ENCODE measurements at places on chromosomes 7 and 10.
A peak's percentile ranks its signal among the peaks of the same experiment; 100 is the strongest.

DNA sequence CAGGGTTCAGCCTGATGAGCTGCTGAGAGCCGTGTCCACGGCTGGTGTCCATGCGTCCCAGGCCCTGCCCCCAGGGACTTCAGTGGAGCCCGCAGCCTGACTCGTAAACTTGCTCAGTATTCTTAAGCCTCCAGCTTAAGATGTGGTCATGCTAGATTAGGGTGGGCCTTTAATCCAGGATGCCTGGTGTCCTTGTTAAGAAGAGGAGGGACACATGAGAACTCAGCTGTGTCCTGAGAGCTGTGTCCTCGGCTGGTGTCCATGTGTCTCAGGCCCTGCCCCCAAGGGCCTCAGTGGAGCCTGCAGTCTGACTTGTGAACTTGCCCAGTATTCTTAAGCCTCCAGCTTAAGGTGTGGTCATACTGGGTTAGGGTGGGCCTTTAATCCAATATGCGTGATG lies 23.0 kb downstream of the DOCK1 start:
- no peak for DNase-seq

DNA sequence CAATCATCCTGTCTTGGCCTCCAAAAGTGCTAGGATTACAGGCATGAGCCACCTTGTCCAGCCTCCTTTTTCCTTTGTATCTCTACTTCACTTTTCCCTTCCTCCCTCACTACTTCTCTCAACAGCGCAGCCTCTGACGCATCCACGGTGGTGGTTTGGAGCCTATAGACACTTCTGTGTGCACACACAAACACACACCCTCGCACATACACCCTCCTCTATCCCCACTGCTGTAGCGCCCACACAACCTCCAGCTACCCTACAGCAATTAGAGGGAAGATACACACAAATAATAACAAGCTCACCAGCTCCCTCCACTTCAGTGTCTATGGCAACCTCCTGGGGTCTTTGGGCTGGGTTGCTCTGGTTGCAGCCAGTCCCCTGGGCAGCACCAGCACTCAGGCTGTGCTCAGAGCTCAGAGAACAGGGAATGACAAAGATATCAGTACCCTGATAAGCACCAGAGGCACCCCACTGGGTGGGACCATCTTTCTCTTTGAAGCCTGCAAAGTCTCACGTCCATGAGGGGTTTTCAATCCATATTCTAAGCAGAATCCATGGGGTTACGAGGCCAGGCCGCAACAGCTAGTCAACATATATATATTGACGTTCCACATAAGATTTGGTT lies 3.3 kb upstream of the CAMK2G start:
- no peak for DNase-seq

DNA sequence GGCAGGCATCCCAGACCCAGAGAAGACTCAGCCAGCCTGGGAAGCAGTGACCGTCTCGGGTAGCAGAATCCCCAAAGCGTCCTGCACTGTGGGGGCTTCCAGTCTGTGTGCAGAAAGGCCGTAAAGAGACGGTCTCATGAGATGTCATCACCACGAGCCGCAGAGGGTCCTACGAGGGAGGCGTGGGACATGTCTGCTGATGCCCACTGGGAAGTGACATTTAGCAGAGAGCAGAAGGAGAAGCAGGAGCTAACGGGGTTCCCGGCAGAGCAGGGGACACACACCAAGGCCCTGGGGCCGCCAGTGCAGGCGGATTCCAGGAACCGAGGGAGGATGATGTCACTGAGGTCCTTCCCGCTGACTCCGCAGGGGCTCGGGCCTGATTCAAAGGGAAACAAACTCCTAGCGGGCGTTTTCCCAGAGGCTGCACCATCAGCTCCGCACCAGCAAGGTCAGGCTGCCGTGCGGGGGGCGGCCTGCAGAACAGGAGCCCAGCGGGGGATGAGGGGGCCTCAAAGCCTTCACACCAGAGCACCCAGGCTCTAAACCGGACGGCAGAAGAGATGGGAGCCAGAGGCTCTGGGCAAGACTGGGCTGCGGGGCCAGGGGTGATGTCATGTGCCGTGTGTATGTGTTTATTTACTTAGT lies 85.4 kb upstream of the PDGFA start:
- no peak for DNase-seq

GRCh38 chr7:128268233-128268632 lies 27.2 kb downstream of the LEP start:
- DNase-seq, result no peak

- no peak for DNase-seq
These were observed 595.8 kb upstream of the MKI67 start for GRCh38 chr10:128721963-128722445.

- no peak for DNase-seq
These were observed 62.2 kb downstream of the PPP1R9A start for GRCh38 chr7:94969434-94970084.

DNA sequence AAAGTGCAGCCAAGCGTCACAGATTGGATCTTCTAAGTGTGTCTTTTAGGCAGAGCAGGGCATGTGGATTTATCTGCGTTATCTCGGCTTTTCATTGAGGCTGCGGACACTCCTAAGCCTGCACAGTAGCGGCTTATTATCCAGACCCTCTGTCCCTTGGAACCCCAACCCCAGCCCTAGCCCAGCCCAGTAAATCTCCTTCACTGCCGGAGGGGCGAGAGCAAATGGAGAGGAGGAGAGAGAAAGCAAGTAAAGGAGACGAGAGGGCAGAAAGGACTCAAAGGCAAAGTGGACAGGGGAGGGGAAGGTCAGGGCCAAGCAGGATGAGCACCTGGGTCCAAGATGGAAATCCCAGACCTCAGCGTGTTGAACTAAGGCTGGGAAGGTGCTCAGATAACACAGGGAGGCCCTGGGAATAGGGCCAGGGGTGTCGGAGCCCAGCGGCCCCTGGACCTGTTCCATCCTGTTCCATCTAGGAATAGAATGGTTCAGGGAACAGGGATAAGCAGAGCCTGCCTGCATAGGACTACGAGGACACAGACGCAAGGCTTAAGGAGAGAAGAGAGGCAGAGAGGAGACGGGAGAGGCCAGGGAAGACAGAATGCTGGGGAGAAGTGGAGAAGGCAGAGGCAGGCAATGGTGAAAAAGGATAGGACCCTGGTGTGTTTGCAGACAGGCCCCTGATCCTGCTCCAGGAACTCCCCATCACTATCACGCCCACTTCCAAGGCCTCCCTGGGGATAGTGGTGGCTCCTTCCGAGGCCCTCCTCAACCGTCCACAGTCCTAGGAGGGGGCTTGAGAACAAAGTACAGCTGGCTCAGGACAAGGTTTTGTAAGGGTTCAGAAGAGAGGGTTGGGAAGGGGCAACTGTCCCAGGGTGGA lies 99.6 kb downstream of the CHST15 start:
- DNase-seq, result no peak

GRCh38 chr10:61882621-61883370 lies 18.7 kb upstream of the ARID5B start:
- DNase-seq, result no peak

- no peak for DNase-seq
These were observed 168.1 kb downstream of the ARID5B start for GRCh38 chr10:62069452-62070178.

DNA sequence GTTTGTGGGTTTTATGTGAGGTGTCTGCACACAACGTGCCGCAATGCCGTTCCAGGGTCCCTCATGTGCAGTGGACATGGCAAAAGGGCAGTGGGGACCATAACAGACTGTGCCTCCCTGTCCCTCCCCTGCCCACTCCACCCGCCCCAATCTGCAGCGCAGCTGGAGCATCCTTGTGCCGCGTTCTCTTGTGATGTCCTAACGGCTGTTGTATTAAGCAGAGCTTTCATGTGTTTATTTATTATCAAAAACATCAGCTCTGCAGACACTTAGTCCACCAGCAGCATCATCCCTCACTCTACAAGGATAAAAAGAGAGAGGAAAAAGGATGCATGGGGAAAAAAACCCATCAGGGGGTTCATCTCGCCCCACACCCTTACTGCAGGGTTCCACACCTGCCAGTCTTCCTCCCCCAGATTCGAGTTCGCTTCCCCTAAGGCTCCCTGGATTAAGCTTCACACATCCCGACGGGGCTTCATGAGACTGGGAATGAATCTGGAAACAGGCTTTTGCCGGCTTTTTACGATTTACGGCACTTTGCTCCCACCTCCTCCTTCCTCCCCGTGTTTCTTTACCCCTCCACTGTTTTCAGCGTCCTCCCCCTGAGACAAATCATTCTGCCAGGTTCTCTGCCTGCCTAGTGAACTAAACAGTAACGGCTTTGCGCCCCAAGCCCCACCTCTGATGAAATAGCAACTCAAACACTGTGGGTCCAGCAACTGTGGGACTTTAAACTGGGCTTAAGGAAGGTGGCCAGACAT lies 301.4 kb downstream of the CAMK1D start:
- DNase-seq, result no peak

DNA sequence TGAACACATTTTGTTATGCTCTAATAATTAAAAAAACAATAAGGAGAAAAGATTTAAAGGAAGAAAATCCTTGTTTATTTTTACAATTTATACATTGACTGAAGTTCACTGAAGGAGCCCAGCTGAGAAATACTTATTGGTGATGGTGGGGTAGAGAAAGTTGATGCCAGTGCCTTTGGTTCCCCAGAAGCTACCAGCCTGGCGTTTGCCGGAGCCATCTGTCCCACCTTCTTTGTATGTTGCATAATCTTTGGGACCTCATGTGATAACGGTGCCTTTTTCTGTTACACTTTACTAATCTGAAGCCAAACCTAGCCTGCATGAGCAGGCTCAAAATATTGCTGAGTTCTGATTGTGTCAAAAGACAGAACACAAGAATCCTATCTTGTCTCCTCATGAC lies 22.7 kb downstream of the ZNF365 start:
- no peak for DNase-seq

DNA sequence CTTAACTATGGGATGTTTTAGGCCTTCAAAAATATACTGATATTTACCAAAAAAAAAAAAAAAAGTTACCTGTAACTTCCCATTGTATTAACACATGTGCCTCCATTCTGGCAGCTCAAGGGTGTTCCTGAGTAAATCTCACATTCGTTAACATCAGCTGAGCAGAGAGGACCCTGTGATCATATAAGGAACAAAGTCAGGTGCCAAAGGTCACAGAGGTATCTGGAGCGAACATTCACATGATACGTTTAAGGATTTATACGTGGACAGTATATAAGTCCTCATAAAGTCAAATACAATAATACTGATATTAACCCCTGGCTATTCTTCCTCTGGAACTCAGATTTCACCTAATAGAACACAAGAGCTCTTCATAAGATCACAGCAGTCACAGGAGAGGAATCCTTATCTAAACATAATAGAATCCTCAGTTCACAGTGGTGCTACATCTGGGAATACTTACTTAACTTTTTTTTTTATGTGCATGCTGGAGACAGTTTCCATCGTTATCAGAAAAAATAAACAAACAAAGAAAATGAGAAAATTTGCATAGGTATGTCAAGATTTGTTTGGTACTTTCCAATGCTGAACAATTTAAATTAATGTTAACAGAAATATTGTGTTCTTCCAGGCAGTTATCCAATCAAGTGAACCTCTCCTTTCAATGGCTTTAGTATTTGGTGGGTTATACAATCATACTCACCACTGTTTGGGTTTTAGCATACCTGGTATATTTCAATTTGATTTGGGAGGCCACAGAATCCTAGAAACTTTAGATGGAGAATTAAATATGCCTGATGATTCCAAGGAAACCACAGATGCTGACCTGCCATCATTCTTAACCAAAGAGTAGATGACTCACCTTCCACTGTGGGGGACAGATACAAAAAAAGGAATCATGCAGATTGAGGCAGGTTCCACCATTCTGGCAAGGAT lies 6.6 kb downstream of the CUBN start:
- no peak for DNase-seq

DNA sequence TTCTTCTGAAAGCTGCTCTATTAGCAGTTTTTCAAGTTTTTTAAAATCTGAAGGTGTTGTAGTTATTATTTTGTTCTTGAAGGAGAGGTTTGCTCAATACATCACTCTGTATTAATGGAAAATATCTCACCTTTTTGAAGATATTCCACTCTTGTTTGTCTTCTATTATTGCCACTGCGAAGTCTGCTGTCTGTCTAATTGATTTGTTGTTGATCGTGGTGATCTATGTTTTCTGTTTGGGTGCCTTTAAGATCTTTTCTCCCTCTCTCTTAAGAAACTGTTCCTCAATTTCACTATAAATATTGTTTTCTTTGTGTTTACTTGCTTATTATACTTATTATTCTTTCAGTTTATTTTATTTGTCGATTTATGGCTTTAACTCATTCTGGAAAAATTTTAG lies 64.9 kb upstream of the FZD8 start:
- DNase-seq, result no peak

GRCh38 chr7:134616611-134617010 lies 30.0 kb upstream of the BPGM start:
- DNase-seq, result no peak

GRCh38 chr7:38311329-38311937 lies 38.0 kb upstream of the TARP start:
- peak; percentile 38 for DNase-seq

DNA sequence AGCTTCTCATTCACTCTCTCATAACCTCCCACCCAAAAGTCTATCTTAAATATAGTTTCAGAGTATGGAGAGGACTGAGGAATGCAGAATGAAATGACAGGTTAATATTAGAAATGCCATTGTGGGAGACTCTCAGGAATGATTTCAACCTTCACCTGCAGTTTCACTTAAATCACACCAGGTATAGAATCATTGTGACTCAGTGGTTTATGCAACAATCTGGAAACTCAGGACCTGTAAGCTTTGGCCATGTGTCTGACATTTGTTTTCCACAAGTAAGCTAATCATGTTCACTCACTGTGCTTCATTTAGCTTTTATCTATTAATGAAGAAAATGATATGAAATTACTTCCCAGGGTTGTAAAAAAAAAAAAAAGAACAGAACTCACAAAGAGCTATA lies 8.7 kb upstream of the PTPN12 start:
- no peak for DNase-seq

GRCh38 chr10:43044448-43044921 lies 32.4 kb upstream of the RET start:
- no peak for DNase-seq

GRCh38 chr10:85638797-85639196 lies 727.8 kb downstream of the GRID1 start:
- DNase-seq, result no peak

Data from activated CD8-positive, alpha-beta T cell treated with anti-CD3 and anti-CD28 coated beads, Interleukin-2, amount 10 ng/mL, durations not matched to agents 7 days and 5 days (primary cell).